Cerebellar nuclear complex (tissue), 1 donor: ENCODE measurements at places on chromosomes 2 and 18.

GRCh38 chr2:197137231-197137630, 173.3 kb downstream of the ANKRD44 start:
- DNase-seq: no peak

DNA sequence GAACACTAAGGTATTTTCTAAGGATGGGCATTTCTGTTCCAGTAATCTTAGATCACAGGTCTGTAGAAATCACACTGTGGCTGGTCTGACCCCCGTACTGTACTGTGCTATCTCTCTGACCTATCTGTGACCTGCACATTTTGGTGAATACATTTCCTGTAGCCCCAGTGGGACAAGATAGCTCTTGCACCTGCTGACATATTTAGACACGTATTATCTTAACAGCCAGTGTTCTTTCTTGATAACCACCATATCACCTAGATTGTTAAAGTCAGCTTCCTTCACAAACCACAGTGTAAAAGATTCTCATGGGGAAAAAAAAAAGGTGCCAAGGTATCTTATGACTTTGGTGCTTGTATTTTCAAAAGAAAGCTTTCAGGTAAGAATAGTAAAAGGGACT, 39.8 kb upstream of the TMEM247 start:
- DNase-seq: no peak

DNA sequence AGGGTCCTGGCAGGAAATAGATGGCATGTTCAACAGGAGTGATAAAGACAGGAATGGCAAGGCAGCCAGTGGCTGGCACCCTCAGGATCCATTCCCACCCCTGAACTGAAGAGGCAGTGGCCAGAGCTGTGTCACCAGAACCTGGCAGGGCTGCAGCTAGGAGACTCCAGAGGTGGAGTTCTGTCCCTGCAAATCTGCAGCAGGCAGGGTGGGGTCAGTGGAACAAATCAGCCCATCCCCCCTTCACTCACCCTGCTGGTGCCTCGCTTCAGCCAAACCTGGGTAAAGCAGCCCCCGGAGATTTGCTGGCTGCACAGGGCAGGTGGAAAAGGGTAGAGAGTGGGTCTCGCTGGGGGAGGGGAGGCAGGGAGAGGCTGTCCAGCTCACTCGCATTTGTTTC, 12.7 kb downstream of the INPP5D start:
- no peak for DNase-seq

GRCh38 chr2:79219383-79219988, 59.9 kb upstream of the REG3A start:
- no peak for DNase-seq

- DNase-seq: no peak
These were observed 335 bp downstream of the TRAK2 start for GRCh38 chr2:201450954-201451291.

DNA sequence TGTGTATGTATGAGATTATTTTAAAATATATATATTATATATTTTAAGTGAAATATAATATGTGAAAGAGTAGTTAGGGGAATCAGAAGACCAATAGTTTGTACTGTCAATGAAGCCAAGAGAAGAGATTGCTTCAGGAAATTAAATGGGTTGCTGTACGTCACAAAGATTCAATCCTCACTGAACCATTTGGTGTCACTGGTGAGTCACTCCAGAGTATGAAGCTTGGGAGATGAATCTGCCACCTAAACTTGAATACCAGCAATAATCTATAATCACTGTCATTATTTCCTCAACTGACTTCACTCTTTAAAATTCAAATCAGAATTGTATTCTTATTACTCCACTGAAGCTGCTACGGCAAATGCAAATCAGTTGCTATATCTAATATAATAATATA, 41.9 kb upstream of the SCN9A start:
- DNase-seq: no peak

DNA sequence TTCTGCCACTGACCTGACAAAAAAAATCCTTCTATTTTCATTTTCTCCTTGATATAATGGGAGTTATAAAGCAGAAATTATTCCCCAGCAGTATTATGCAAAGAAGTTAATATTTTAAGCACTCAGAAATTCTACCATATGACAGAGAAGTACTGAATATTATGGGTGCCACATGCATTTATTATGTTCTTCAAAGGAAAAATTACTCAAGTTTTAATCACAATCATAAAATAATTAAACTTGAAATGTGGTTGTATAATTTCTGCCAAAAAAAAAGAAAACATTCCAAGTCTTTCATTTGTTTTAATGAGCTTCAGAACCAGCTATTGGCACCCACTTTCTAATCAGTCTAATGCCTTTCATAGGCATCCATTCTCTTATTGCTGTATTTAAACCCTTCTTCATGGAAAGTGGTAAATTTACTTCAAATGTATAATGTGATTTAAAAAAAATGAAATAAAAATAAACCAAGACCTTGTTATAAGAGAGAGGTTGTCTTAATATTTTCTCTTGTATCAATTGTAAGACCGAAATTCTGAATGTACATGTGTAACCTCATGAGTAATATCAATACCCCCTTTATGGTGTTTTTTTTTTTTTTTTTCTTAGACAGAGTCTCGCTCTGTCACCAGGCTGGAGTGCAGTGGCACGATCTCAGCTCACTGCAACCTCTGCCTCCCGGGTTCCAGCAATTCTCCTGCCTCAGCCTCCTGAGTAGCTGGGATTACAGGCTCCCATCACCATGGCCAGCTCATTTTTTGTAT, 302.3 kb downstream of the IRS1 start:
- no peak for DNase-seq

DNA sequence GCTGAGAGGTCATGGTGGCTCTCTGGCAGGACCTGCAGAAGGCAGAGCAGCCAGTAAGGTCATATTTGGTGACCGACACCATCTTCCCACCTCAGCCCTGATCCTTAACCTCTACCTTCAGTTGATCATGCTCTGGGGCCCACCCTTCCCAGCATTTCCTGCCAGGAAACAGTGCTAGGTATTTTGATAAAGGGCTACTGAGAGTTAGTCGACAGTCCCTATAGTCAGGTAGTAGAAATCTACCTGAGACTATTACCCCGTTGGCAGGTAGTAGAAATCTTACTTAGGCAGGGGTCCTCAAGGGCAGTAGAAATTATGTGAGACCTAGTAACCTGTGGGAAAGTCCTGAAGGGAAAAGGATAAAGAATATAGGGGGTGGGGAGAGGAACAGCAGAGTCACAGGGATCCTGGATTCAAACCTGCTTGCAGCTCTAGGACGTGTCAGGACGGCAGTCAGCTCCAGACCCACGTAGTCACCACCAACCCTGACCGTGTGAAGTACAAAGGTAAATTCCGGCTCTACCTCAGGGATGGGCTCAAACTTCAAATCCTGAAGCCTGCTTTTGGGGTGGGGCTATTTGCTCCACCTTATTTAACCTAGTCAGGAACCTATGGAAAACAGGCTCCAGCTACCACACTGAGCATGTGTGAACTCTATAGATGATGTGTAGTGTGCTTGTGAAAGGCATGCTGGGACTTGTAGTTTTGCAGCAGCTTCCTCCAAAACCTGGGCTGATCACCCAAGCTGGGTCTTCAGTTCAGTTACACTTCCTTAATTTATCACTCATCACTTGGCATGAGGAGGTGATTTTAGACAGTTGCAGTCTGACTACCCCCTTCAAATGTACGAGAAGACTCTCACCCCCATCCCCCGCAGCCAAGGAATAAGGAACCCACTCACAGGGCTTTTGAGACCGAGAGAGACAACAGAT, at the start of gene DQX1:
Gene DQX1 (minus strand): TSS at position 515 of the 932 bp plus-strand sequence. CDS start 502 bp downstream, at position 13.
- no peak for DNase-seq

DNA sequence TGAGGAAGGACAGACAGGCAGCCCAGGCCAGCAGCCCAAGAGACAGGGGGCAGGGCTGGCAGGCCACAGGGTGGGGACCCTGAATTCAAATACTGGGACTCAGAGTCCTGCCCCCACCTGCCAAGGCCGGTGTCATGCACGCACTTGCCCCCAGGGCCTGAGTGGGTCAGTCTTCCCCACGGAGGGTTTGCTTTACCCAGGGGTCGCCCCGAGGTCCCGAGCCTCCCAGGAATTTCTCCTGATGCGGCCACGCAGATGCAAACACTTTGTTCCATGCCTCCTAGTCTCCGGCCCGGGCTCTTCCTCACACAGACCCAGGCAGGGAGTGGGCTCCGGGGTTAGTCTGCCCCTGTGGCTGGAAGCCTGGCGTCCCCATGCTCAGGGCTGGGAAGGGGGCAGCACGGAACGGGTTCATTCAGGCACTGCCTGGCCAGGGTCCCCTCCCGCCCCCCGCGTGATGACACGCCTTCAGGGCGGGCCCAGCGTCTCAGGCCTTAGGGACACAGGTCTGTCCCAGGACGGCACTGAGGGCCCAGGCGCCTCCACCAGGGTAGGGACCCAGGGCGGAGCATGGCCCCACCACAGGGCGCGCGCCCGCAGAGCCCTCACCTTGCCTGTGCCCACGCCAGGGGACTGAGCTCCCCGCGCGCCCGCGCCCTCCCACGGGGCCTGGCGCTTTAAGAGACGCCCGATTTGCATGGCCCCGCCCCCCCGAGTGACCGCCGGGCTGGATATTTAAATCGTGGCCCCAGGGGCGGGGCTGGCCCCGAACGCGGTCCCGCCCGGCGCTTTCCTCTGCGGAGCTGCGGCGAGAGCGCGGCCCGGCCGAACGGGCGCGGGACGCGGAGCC, at the start of gene SNED1:
Gene SNED1 (plus strand): TSS at position 763 of the 850 bp plus-strand sequence. CDS start 220 bp downstream, outside the sequence.
- peak; percentile 31 for DNase-seq

DNA sequence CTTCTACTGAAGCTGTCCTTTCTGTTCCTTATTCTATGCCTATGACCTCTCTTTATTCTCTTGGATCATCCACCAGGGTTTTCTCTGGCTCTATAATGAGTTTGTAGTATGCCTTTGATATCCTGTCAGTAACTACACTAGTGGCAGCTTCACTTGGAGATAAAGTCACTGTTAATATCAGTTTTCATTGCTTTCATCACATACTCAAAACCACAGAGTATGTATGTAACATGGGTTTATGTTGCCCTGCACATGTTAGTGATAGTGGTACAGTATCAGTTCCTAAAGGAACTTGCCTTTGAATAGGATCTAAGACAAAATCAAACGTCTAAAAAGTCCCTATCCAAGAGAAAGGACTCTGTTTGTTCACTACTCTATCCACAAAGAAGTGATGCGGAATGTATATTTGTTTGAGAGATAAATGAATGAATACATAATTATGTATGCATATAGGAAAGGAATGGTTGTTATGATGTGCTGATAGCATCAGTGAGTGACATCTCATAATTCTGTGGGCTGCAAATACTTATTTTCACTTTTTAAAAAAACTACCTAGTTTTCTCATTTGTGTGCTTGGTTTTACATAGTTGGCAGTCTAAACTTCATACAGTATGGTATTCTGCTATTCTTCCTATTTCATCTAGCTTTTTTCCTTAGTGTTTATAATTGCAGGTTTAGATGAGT, 45.1 kb downstream of the TET3 start:
- DNase-seq: no peak

DNA sequence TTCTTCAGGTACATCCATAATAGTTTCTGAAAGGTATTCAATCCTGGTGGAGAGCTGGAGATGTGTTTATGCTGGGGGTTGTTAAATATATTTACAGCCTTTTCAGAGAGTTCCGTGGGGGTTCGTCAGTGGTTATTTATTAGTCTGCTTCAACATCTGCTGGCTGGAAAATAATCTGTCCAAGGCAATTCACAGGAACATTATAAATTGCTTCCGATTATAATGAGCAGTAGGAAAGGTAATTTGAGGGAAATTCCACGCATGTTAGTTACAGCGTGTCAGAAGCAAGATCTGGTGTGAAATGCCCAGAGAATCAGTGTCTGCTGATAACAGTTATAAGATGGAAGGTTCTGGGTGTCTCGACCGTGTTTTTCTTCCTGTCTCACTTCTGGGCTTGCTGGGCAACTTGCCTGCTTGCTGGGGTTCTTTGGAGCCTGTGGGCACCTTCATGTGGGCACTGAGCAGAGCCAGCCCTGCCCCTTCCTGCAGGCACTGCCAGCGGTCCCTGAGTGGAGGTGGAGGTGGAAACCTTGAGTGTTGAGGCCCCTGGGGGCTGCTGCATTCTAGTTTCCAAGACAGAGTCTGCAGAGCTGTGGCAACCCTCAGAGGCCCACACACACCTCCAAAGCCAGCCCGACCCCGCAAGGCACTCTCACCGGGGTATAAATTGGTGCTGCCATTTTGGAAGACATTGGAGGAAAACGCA, 185.7 kb downstream of the FAM210A start:
- no peak for DNase-seq

GRCh38 chr18:24731981-24732380, 271.5 kb downstream of the HRH4 start:
- no peak for DNase-seq

GRCh38 chr18:53790786-53791185, 433.7 kb downstream of the MBD2 start:
- no peak for DNase-seq

GRCh38 chr18:25305584-25305983, 46.4 kb downstream of the ZNF521 start:
- no peak for DNase-seq

DNA sequence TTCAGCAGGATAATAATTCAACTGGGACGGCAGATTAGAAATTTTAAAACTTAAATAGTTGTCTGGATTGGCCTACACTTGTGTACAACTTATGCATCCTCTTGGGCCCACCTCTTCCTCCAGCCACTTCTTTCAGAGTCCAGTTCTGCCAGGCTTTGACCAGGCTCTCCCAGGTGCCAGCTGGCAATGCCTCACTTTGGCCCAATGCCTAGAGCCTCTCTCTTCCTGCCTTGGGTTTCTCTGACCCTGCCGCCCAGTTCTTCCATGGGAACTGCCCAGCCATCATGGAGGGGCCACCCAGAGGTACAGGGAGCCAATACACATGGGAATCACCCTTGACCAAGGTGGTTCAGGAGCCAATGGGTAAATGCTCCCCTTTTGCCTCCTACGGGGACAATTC, 135.5 kb downstream of the IRS1 start:
- DNase-seq: no peak

DNA sequence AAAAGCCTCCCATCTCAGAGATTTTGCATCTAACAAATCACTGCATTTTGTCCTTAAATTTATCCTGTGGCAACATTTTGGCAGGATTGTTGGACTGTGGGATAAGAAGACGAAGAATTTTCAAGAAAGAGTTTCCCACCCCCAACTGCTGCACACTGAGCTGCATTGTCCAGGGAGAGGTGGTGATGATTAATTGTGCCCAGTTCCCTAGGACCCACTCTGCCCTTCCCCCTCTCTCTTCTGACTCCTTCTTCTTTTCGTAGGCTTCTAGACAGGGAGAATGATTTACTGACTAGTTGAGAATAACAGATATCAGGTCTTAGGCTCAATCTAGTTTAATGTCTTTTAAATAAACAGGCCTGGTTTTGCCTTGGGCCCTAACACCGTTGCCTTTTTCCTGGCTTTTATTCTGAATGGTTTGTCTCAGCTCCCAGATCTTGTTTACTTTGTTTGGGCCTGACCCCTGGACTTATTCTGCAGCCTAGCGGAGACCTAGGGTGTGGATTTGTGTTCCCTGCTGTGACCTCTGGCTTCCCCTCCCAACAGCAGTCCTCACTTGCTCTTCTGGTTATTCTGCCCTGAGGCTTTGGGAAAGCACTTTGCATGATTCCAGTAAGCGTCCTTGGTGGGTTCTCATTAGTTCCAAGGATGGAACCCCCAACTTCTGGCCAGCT, 233.3 kb downstream of the INSIG2 start:
- DNase-seq: no peak

DNA sequence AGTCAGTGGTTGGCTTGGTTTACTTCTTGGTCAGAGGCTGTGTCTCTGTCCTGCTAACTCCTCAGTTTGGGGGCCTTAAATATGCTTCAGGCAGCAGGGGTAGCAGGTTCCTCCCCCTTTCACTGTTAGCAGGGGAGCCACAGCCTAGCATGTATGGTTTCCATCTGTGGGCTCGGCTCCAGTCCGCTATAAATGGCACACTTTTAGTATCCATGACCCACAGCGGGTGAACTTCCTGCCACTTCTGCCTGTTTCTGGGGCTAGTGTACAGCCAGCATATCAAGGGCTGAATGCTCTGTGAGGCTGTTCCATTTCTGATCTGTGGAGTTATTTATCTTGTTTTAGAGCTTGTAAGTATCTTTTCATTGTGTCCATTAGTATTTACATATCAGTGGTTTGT, 58.3 kb downstream of the MRPL33 start:
- no peak for DNase-seq
